Memory B cell (primary cell): ENCODE measurements at places on chromosomes 6 and 20.

- DNase-seq, result no peak
Observed at GRCh38 chr20:6007094-6007528, 46.7 kb downstream of the LRRN4 start.

- no peak for DNase-seq
Observed at GRCh38 chr20:478010-478948, 15.9 kb upstream of the TBC1D20 start.

GRCh38 chr20:48585061-48585870, 242.5 kb downstream of the PREX1 start:
- DNase-seq, result no peak

DNA sequence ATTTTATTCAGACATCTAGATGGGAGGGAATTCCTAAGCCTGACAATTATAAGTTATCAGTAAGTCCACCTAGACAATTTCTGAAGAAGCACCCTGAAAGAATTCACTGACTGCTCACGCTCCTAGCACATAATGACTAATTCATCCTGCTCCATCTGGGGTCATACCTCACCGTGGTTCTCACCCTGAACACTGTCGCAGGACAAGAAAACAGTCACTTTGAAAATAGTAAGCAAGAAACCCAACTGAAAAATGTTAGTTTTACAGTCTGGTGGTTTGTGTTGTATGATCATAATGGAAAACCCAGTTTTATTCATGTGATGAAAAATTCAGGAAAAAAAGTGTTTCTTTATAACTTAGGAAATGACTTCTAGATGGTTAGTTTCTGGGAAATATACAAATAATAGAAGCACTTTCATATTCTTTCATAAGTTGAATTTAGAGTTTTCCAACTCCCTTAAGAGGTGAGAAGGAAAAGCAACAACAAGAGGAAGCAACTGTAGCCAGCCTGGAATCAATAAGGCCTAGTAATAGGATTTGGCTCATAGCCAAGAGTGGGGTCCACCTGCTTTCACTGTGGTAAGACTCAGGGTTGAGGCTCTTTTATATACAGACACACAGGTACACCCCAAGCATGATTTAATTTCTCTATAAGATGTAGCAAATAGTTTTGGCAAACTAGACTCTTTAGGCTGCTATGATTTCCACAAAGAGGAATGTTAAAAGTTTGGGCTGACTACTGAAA, 94.1 kb downstream of the HIVEP2 start:
- DNase-seq, result no peak

DNA sequence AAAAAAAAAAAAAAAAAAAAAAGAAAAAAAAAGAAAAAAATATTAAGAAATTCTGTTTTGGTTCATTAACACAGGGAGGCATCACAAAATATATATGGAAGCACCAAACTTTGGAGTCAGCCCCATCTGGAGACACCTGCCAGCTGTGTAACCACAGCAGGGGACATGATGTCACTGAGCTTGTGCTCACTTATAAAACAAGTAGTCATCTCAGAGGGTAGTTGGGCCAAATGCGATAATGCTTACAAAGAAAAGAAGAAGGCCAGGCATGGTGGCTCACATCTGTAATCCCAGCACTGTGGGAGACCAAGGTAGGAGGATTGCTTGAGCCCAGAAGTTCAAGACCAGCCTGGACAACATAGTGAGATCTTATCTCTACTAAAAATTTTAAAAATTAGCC, 1.1 kb upstream of the BNIP5 start:
- DNase-seq, result no peak

- no peak for DNase-seq
Observed at GRCh38 chr6:44269921-44270525, at the start of gene TMEM151B. TSS of gene TMEM151B (plus strand) at chr6:44270450. CDS start at chr6:44270743, 293 bp downstream.

DNA sequence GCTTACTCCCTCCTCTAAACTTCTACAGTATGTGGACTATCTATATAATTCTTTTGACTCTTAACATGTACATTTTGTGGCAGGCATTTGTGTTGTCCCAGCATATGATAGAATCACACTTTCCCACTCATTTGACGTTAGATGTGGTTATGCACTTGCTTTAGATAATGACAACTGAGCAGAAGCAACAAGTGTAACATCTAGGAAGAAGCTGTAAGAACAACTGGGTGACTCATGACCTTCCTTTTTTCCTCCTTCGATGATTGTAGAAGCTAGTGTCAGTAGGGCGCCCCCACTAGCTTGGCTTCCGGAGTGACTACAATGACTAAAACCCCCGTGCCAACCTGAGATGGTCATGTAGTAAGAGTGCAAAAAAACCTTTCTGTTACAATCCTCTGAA, 74.6 kb upstream of the CEP85L start:
- no peak for DNase-seq

DNA sequence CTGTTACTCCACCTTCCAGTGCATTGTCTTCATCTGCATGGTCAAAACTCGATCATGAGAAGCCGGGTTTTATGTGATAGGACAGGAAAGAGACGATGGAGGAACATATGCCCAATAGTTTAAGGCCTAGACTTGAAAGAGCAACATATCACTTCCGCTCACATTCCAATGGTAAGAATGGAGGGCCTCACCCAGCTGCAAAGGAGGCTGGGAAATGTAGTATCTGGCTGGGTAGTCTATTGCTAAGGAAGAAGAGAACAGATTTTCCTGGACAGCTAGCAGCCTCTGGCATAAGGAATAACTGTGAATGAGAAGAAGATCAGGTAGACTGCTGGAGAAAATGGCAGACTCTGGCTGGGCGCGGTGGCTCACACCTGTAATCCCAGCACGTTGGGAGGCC, 19.2 kb downstream of the FITM2 start:
- DNase-seq, result no peak

- no peak for DNase-seq
Observed at GRCh38 chr20:4554346-4554745, 167.4 kb upstream of the PRND start.

DNA sequence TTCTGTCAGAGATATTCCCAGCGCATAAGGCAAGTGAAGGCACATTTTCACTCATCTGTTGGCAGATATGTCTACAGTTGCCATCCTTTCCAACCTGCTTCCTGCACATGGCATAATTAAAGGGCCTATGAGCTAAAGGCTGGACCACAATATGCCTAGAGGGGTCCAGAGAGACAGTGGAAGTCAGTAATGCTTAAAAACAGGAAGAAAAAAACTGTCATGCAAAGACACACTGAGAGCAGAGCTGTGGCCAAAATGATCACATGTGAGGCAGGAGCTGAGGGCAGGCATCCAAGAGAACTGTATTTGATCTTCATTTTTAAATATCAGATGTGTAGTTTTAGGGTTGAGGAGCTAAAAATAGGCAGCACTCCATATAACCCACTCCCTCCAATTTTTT, 125.0 kb upstream of the BACH2 start:
- DNase-seq, result no peak

- DNase-seq, result no peak
Observed at GRCh38 chr20:60058879-60059278, 100.7 kb downstream of the CDH26 start.

DNA sequence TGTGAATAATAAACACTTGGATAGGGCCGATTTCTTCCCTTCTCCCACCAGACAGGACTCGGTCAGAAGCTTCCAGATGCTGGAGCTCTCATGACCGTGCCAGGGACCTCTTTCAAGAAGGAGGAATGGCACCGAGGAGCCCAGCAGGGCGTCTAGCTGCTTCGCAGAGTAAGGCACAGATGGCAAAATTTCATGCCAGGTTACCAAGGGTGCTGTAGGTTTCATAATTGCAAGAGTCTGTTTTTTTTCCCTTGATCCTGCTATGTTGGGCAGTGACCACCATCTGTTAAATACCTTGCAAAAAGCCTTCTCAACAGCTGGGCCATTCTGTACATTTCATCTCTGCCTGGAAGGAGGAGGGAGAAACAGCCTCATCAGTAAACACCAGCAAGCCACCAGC, 111.8 kb downstream of the EDN3 start:
- DNase-seq, result no peak

DNA sequence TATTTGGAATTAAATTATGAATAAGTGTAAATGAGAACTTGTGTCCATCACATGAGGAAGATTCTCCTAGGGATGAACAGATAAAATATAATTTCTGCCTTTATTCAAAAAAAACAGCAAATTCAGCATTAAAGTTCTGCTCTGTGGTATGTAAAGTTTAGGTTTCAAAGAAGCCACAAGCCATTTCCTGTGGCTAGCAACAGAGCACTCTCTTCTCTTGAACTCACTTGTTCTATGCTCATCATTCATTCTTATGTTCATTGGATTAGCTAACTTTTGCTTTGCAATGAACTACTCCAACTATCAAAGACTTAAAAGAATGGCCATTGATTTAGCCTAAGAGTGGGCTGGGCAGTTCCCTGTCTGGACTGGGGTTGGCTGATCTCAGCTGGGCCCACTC, 20.8 kb upstream of the SNRPB2 start:
- DNase-seq, result no peak

GRCh38 chr6:41850861-41851260, 44.3 kb downstream of the USP49 start:
- no peak for DNase-seq

- DNase-seq, result no peak
Observed at GRCh38 chr6:46510651-46511050, 19.4 kb upstream of the RCAN2 start.

DNA sequence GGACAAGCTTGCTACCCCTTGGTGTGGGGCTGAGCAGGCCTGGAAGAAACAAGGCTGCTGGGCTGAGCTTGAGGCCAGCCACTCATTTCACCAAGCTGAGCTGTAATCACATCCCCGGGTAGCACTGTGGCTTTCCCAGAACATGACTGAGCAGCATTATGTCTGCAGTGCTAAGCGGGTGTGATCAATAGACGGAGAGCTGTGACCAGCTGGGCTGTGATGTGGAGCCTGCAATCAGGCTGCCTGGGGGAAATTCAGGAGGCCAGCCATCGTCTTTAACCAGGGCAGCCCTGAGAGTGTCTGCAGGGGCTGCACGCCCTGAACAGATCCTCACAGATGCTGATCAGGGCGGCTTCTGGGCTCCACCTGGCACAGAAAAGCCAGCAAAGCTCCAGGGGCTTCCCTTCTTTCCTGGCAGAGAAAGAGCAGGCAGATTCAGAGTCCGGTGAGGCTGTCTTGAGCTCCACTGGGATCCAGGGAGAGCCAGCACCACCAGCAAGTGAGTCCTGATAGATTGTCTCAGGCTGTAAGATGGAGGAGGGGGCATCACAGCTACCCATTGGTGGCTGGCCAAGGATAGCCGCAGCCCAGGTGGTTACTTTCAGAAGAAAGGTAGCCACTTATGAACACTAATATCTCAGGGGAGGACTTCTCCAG, 165.9 kb downstream of the NRN1 start:
- DNase-seq, result no peak

DNA sequence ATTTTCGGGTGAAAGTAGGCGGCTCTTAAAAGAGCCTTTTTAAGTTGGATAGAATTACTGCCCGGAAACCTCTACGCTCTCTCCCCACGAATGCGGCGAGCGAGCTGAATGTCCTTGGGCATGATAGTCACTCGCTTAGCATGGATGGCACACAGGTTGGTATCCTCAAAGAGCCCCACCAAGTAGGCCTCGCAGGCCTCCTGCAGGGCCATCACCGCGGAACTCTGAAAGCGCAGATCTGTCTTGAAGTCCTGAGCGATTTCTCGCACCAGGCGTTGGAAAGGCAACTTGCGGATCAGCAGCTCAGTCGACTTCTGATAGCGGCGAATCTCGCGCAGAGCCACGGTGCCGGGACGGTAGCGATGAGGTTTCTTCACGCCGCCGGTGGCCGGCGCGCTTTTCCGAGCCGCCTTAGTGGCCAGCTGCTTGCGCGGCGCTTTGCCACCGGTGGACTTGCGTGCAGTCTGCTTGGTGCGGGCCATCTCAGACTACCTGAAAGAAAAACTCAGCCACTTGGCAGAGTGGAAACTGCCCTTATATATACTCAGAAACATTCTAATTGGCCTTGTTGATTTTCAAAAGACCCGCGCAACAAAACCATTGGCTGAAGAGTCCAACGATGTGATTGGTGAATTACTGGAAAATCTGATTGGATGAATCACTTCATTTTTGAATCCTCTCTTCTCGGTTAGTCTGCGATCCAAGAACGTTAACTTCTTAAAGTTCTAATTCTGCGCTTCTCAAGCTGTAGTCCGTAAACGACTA, 93.9 kb upstream of the BTN3A2 start:
- peak; percentile 80 for DNase-seq
